Esophagus muscularis mucosa (tissue), 4 donors: ENCODE measurements at places on chromosomes 16 and 17. TPM values are rescaled to one million over a fixed set of nuclear protein-coding genes. Genes with fewer than 3 reads are reported as not detected.
A peak's percentile ranks its signal among the peaks of the same experiment; 100 is the strongest.

Gene SLFN12L
- total RNA-seq = 1.7 TPM

DNA sequence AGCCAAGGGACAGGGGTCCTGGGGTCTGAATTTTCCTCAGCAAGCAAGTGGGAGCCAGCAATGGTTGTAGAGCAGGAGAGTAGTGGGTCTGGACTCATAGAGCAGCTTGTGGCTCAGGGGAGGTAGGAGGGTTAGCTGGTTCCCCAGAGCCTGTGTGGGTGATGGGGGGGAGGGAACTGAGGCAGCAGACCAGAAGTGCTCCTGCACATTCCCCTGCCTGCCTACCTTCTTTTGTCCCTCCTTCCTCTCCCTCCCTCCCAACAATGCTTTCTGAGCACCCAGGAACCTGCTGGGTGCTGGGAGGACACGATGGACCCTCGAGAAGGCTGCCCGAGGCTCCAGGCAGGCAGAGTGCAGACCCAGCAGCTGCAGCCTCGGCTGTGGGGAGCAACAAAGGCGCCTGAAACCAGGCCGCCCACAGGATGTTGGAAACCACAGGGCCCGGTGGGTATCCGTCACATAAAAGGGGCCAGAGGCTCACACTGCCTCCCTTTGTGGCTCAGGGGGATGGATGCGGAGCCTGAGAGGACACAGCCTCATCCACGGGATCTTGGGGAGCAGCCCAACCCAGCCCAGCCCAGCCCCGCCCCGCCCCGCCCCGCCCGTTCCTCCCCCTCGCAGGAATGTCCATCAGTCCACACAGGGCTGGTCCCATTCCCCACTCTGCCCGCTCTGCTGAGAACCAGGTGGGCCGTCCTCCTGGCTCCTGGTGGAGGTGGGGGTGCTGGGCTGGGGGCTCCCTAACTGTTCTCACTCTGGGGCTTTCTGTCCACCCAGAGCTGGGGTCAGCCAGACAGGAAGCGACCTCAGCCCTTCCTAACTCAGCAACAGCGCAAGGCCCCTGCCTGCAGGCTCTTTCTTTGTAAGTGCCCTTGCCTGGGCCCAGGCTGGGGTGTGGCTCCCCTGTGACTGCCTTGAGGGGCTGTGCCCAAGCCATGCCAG, 1.7 kb upstream of the NLRC3 start:
- H3K27me3 ChIP-seq = peaks cover 7% of the 10 kb centered on the region
- no peak for DNase-seq
- H3K4me3 ChIP-seq = no peak overlapping the region
- no peaks in the 10 kb centered on the region for H3K4me1 ChIP-seq
- H3K27ac ChIP-seq = no peak overlapping the region

Gene TVP23A
- total RNA-seq = 1.2 TPM

DNA sequence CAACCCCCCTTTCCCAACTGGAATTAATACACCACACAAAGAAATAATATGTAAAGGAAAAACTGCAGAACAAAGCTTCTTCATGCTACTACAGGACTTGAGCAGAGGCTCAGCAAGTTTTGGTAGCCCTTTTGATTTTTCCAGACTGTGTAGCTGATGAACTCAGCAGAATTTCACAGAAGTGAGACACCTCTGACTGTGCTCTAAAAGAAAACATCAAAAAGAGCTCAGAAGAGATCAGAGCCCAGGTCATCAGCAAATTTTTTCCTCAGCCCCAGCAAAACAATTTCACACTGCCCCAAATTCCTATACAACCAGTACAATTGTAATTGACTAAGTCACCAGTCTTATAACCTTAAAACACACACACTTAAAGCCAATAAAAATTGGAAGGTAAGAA, 38.0 kb downstream of the TTC19 start:
- peaks cover 42% of the 10 kb centered on the region for H3K36me3 ChIP-seq
- H3K27me3 ChIP-seq = no peaks in the 10 kb centered on the region
- no peak overlapping the region for H3K27ac ChIP-seq

DNA sequence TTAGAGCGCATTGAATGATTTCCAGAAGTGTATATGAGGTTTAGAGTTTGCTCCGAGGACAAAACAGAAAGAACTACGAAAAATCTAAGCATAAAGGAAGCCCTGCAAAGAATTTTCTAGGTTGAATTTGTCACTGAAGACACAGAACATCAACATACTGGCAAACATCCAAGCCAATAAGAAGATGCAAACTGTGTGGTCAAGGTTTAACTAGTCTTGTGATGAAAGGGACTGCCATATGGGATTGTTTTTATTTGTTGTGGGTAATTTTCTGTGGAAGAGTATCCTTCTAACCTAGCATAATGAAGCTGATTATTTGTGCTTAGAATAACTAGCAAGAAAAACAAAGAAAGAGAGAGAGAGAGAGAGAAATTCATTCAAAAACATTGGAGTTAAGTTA, 492.0 kb upstream of the ERCC4 start:
- H3K4me1 ChIP-seq = no peaks in the 10 kb centered on the region
- H3K4me3 ChIP-seq = no peak overlapping the region
- no peaks in the 10 kb centered on the region for H3K36me3 ChIP-seq
- no peak for DNase-seq

GRCh38 chr17:74491626-74492025, 25.2 kb downstream of the CD300A start:
- no peaks in the 10 kb centered on the region for H3K27me3 ChIP-seq
- no peak for DNase-seq
- H3K36me3 ChIP-seq = no peaks in the 10 kb centered on the region
- H3K4me1 ChIP-seq = no peaks in the 10 kb centered on the region
- no peak overlapping the region for H3K27ac ChIP-seq

Gene AANAT
- not detected for total RNA-seq

GRCh38 chr17:78379131-78379491, 662 bp downstream of the PGS1 start:
- peak overlapping the region; percentile 95 for H3K27ac ChIP-seq
- H3K36me3 ChIP-seq = no peaks in the 10 kb centered on the region
- no peak for DNase-seq
- peak overlapping the region; percentile 100 for H3K4me3 ChIP-seq
- no peaks in the 10 kb centered on the region for H3K27me3 ChIP-seq
- peaks cover 52% of the 10 kb centered on the region for H3K4me1 ChIP-seq

DNA sequence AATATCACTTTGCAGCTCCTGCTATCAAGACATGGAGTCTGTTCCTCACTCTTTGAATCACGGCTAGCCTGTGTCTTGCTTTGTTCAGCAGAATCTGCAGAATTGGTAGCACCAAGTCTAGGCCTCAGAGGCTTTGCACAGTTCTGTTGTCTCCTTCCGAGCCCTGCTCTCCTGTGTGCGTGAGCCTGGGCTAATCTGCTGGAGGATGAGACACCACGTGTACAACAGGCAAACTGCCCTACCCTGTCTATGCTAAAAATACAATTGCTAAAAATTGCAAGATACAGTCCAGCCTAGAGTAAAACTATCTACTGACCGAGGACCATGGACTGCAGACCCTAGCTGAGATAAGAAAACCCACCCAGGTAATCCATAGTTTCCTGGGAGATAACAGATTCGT, 484.7 kb downstream of the NPIPA7 start:
- DNase-seq = no peak
- no peak overlapping the region for H3K27ac ChIP-seq
- H3K4me3 ChIP-seq = no peak overlapping the region
- H3K36me3 ChIP-seq = no peaks in the 10 kb centered on the region

- H3K36me3 ChIP-seq = peaks cover 100% of the 10 kb centered on the region
- H3K4me1 ChIP-seq = peaks cover 6% of the 10 kb centered on the region
- H3K27me3 ChIP-seq = no peaks in the 10 kb centered on the region
- no peak for DNase-seq
- H3K4me3 ChIP-seq = no peak overlapping the region
Measured at GRCh38 chr17:17226451-17227265, 10.3 kb downstream of the FLCN start.

Gene TAC4
- not detected for total RNA-seq

- no peak overlapping the region for H3K4me3 ChIP-seq
- DNase-seq = no peak
- H3K36me3 ChIP-seq = no peaks in the 10 kb centered on the region
- no peaks in the 10 kb centered on the region for H3K27me3 ChIP-seq
Measured at GRCh38 chr17:31926100-31926729, 10.6 kb upstream of the SUZ12 start.

DNA sequence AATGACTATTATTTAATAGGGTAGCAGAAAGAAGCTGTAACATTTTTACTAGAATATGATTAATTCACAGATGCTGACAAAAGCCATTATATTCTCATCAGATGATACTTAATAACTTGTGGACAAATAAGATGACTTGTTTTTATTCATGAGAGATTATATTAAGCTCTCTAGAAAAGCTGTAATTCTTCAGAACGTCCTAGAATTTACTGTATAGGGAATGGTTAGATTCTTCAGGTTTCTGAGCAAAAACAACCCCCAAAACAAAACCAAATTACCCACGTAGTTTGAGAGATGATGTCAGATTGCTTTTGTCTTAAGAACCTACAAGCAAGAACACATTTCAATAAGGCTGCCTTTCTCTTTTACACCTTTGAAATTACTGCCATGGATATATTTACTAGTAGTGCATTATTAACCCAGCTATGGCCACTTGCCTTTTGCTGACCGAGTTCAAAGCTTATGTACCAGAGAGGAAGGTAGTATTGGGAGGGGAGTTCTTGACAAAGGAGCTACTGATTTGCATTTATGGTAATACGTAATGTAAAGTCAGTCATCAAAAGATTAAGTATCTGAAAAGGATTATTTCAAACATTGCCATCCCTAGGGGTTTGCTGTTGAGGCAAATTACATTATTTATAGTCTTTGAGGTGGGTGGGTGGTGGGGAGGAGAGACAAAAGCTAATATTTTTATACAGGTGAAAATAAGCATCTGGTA, 51.7 kb downstream of the NLK start:
- no peaks in the 10 kb centered on the region for H3K27me3 ChIP-seq
- H3K4me3 ChIP-seq = no peak overlapping the region
- H3K4me1 ChIP-seq = peaks cover 19% of the 10 kb centered on the region
- H3K36me3 ChIP-seq = no peaks in the 10 kb centered on the region
- no peak overlapping the region for H3K27ac ChIP-seq

GRCh38 chr17:39946551-39947330, 16.1 kb upstream of the GSDMA start:
- no peak for DNase-seq
- H3K27ac ChIP-seq = no peak overlapping the region
- peaks cover 7% of the 10 kb centered on the region for H3K4me1 ChIP-seq
- no peaks in the 10 kb centered on the region for H3K27me3 ChIP-seq
- no peak overlapping the region for H3K4me3 ChIP-seq

Gene PRR35
- not detected for total RNA-seq
